ENCODE measurements at places on chromosomes 1 and 21.

DNA sequence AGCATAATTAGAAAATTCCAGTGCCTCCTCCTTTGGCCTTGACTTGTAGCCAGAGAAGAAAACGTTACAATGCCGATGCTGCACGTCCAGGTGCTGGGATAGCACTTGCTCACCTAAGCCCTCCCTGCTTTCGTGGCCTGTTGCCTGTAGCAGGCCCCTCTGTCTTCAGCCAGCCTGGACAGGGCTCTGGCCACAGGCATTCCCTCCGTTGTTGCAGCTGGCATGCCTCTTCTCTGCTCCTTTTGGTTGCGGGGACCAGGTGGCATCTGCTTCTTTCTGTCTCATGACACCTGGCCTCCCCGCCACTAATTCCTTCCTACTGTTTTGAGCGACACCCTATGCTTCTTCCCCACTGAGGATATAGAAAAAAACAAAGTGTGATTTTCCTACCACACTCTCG is 54.6 kb upstream of the MORC3 start:
- no peak for DNase-seq

- DNase-seq, result no peak
Observed at GRCh38 chr1:22257290-22258275, 114.7 kb upstream of the WNT4 start.

DNA sequence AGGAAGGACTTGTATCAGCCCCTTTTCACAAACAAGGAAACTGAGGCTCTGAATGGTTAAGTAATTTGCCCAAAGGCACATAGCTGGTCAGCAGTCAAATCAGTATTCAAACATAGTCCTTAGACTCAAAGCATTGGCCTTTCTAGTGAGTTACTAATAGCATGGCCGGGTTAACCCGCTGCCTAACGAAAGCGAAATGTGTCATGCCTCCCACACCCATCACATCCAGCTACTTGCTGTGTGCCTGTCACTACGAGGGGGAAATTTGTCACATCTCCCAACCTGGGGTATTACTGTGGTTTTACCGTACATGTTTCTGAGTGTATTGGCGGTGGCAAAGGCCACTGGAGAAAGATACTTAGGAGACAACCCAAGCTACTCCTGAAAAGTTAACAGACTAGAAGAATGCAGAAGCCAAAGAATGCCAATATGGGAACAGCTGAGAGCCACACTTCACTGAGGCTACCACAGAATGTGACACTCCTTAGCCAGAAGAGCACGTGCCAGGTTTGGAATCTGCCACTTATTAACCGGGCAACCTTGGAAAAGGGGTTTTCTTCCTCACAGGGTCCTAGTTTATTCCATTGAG is 363.5 kb downstream of the KCNH1 start:
- DNase-seq, result no peak

DNA sequence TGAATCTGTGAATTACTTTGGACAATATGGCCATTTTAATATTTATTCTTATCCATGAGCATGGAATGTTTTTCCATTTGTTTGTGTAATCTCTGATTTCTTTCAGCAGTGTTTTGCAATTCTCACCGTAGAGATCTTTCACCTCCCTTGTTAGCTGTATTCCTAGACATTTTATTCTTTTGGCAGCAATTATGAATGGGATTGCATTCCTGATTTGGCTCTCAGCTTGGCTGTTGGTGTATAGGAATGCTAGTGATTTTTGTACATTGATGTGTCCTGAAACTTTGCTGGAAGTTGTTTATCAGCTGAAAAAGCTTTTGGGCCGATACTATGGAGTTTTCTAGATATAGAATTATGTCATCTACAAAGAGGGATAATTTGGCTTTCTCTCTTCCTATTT is 44.2 kb upstream of the NEGR1 start:
- DNase-seq, result no peak

DNA sequence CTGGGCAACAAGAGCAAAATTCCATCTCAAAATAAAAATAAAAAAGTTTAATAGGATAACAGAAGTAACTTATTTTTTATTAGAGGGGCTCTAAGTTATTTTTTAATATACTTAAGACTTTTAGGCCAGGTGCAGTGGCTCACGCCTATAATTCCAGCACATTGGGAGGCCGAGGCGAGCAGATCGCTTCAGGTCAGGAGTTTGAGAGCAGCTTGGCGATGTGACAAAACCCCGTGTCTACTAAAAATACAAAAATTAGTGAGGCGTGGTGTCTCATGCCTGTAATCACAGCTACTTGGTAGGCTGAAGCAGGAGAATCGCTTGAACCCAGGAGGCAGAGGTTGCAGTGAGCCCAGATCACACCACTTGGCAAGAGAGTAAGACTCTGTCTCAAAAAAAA is 180.5 kb upstream of the NR5A2 start:
- DNase-seq, result no peak

DNA sequence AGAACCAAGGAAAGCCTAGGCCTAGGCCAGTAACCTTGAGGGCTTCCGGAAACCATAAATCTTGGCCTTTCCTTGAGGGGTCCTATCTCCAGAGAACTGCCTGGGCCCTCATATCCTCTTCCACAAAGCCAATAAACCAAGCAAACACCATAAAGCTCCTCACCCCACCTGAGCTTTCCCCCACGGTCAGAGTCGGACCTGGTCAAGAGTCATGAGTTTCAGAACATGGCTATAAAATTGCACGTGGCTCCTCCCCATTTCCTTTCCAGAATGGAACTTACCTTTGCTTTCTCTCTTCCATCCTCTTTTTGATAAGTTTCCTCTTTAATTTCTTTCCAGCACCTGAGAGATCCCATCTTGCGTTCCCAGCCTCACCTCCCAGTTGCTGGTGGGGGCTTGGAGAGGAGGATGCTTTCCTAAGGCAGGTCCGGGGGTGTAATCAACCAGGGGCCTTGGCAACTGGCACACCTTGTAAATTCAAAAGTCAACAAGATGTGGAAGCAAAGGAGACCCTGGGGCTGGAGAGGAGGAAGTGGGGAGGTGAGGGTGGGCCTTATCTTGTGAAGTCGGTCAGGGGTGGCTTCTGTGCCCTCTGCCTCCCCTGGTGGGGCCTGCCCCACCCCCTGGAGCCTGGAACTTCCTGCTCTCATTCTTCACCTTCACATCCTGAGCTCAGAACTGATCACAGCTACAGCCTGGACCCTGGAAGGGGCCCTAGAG is 259.9 kb downstream of the FOXD2 start:
- DNase-seq, result no peak

DNA sequence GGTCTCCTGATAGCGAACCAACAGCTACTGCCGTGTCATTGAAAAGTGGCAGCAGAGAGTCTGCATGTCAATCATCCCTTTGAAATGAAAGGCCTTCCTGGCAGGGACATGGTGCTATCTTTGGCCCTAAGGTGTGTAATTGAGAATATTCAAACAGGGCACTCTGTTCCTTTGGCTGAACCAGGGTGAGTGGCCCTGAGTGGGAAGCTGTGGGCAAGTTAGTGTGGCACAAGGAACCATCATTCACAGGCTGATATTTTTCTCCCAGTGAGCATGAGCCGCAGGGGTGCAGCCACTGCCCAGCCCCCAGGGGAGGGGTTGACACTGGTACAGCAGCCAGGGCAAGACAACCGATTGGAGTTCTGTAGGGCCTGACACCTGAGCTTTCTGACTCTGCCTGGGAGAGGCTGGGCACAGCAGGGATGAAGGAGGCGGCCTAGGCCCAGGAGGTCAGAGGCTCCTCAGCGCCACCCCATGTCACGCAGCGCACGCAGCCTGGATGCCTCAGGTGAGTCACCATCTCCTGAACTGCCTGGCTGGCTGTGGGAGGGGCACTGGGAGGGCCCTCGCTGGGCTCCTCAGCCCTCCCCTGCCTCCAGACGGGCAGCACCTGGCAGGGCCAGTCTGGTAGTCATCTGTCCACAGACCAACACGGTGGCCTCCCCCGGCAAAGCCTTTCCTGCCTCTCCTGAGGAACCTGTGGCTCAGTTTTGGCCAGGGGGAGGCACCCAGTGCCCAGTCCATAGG is 13.2 kb downstream of the QSOX1 start:
- DNase-seq, result no peak

- DNase-seq, result no peak
Observed at GRCh38 chr1:235295902-235296350, 32.1 kb downstream of the ARID4B start.

- DNase-seq, result no peak
Observed at GRCh38 chr1:11207898-11208611, 18.9 kb downstream of the ANGPTL7 start.

DNA sequence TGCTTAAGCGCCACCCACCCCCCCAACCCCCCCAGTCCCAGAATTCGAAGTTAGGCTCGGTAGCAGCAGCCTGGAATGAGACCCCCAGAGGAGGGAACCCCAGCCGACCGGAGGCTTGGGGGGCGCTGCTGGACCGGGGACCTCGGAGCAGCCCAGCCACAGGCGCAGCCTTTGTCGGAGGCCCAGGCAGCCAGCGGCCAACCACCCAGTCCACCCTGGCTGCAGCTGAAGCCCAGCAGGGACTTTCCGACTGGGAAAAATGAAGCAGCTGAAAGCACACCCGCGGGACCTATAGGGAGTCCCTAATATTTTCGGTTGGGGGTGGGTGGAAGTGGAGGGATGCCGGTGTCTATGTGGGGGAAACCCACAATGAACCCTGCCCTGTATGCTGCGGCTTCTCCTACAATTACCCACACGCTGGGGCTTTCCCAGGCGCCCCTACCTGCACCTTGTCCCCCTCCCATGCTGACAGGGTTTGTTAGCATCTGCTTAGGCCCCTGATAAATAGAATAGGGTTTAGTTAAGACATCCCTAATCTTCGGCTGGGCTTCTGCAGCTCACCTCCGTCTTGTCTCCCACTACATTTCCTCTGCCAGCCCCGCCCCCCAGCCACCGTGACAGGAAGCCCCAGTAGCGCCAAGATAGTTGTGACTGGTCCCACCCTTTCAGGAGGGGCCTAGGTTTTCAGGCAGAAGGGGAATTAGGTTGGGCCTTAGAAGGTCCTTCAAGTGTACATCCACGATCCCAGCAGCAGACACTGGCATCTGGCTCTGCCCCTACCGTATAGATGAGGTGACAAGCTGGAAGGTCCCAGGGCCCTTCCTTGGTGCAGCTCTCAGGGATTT is 838 bp downstream of the CCDC28B start:
- DNase-seq, result peak; percentile 77

DNA sequence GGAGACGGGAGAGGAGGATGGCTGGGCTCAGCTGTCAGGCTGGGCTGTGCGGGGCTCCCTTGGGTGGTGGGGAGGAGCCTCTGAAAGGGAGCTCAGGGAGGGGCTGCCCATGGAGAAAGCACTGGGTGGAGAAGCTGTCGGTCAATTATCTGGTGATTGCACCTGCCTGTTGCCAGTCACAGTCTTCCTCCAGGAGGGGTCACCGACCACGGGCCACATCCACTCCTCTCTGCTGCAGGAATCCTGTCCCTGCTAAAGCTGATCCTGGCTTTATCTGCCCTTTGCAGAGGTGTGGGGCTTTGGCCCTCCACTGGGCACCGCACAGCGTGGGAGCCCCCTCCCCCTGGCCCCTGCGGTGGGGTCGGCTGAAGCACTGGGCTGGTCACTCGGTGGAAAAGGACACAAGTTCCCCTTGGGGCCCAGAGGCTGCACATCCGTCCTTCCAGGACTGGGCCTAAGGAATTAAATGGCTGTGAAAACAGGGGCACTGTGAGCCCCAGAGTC is 21.8 kb upstream of the COL18A1 start:
- DNase-seq, result no peak

DNA sequence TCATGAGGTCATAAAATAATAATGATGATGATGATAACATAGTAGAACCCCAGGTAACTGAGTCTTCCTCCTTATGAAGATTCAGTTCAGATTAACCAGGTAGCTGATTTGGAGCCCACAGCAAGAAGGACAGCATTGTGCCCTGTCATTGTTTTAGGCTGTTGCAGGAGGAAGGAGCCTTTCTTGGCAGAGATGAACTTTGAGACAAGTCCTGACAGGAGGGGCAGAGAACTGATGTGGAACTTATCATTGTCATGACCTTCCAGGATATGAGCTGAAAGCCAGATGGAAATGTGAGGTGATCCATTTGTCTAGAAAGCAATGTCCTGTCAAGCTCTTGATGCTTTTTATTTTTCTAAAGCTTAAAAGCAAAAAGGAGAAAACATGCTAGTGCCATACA is 132.6 kb upstream of the COA6 start:
- DNase-seq, result no peak

DNA sequence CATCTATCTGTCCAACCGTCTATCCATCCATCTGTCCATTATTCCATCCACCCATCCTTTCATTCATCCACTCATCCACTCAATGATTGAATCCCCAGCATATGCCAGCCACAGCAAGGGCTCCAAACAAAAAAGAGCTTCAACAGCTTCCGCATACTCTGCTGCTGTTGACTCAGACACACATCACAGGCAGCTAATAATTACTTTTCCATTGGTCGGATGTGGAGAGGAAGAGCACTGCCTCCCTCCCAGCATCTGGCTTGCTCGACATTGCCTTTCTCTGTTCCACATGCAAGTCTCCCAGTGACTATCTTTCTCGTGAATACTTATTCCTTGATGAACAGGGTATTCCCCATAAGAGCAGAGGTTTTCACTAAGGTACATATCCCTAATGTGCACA is 176.5 kb downstream of the HIVEP3 start:
- DNase-seq, result no peak

GRCh38 chr1:114118351-114118990 is 35.2 kb downstream of the SYT6 start:
- DNase-seq, result no peak

GRCh38 chr1:42419126-42419821 is 36.5 kb downstream of the ZMYND12 start:
- no peak for DNase-seq

DNA sequence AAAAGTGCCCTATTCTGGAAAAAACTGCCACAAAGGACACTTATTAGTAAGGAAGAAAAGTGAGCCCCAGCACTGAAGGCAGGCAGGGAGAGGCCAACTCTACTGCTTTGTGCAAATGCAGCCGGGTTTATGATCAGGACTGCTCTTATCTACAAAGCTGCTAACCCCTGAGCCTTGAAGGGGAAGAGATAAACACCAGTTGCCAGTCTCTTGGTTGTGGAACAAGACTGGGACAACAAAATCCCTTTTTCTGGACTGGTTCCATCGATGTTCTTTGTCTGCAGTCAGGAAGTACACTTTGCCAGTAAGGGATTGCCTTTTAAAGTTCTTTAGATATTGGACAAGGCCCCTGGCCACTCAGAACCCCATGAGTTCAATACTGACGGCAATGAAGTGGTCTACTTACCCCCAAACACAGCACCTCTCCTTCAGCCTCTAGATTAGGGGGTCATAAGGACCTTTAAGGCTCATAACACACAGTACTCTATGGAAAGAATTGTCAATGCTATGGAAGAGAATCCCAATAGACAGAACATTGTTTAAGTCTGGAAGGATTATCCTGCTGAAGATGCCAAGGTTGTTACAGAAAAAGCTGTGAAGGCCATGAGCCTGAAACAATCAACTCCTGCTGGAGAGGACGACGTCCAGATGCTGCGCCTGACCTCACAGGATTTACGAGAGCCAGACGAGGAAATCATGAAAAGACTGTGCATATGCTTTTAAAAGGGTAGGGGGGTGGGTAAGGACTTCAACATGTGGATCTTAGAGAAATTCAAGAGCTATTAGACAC is 43.6 kb downstream of the GNB1 start:
- no peak for DNase-seq

- DNase-seq, result no peak
Observed at GRCh38 chr1:40711465-40712404, 20.2 kb downstream of the NFYC start.

GRCh38 chr1:110555807-110556470 is 37.0 kb upstream of the KCNA10 start:
- DNase-seq, result no peak

GRCh38 chr1:36977731-36978406 is 56.4 kb downstream of the GRIK3 start:
- no peak for DNase-seq

GRCh38 chr1:187185389-187185788 is 356.6 kb downstream of the PLA2G4A start:
- DNase-seq, result no peak
